ENCODE measurements at places on chromosomes 2 and 18. TPM values are rescaled to one million over a fixed set of nuclear protein-coding genes. Genes with fewer than 3 reads are reported as not detected.

- no peak for DNase-seq
Measured at GRCh38 chr2:180336550-180336949, 329.5 kb upstream of the CWC22 start.

- no peak for DNase-seq
Measured at GRCh38 chr18:11981192-11981542, at the start of gene IMPA2. Gene IMPA2 (plus strand): TSS chr18:11981507. CDS start chr18:11981670, 163 bp downstream.

- DNase-seq: no peak
Measured at GRCh38 chr2:37711831-37712230, 40.4 kb upstream of the CDC42EP3 start.

DNA sequence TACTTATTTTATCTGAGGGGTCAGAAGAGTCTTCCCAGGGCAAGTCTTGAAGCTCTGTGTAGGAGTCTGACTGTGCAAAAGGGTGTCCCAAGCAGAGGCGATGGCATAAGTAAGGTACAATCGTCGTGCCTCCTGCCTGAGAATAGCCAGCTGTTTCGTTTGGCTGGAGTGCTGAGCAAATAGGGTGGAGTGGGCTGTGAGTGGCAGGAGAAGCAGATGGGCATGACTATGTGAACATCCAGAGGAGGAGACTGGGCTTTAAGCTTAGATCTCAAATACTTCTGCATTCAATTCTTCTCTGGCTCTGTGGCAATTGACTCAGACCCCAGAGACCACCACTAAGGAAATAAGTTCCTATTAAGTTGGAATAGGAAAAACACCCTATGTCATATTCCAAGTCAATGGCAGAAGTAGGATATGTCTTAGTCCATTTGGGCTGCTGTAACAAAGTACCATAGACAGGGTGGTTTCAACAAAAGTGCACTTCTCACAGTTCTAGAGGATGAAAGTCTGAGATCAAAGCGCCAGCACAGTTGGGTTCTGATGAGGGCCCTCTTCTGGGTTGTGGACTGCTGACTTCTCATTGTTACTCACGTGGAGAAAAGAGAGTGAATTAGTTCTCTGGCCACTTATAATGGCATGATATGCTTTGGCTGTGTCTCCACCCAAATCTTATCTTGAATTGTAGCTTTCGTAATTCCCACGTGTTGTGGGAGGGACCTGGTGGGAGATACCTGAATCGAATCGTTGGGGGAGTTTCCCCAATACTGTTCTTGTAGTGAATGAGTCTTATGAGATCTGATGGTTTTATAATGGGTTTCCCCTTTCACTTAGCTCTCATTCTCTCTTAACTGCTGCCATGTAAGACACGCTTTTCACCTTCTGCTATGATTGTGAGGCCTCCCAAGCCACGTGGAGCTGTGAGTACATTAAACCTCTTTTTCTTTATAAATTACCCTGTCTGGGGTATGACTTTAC, 120.2 kb downstream of the LPIN1 start:
- DNase-seq: no peak

DNA sequence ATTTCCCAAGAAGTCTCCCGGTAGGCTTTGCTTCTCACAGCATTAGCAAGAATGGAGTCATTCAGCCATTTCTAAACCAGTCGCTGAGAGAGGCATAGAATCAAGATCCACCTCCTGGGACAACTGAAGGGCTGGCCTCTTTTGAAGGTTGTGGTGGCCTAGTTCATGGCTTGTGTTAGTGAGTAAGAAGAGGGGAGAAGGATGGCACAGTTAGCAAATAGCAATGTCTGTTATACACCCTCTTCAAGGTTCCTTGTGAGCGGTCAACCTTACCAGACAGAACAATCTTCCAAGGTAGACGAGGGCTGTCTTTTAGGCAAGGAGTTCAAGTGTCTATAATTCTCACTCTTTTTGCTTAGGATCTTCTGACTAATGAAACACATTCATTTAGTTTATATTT, 35.4 kb upstream of the DNAH7 start:
- DNase-seq: no peak

- no peak for DNase-seq
Measured at GRCh38 chr2:240164586-240164985, 24.1 kb upstream of the OTOS start.

DNA sequence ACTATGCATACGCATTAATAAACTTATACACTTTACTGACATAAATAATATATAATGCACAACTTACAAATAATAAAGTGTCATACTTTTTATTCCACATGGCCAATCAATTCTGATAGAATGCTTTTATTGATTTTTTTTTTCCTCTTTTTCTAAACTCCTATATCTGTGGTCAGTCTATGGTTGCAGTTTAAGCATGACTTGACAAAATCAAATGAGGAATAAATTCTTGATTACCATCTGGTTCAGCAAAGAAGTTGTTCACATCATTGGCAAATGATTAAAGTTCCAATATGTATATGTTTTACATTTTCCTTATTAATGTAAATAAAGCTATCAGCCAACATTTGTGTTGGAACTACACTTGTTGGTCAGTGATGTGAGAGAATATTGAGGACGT, 83.5 kb downstream of the EML6 start:
- DNase-seq: no peak

DNA sequence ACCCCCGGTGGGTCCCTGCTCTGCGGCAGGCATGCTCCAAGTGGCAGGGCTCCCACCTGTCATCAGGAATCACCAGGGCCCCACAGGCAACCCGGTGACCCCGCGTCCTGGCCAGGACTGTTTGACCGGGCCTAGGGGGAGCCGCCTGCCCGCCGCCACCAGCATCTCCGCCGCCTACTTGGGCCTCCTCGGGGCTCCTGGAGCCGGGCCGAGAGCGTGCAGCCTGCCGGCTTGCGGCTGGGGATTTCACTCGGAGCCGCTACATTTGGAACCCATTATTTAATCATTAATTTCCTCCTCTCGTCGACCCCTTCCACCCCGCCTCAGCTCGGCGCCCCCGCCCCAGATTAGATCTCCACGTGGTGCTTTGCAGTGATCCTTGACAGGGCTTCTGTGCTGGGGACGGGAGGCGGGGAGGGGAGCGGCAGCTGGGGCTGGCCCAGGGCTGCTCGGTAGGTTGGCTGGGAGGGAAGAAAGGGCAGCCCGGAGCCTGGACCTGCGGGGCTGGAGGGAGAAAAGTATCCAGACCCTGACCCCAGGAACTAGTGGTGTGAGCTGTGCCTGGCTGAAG, 295.4 kb downstream of the CYP26B1 start:
- peak; percentile 80 for DNase-seq

GRCh38 chr2:128628996-128629395, 310.3 kb upstream of the HS6ST1 start:
- peak; percentile 24 for DNase-seq

GRCh38 chr2:222964376-222965031, 87.5 kb upstream of the KCNE4 start:
- no peak for DNase-seq

DNA sequence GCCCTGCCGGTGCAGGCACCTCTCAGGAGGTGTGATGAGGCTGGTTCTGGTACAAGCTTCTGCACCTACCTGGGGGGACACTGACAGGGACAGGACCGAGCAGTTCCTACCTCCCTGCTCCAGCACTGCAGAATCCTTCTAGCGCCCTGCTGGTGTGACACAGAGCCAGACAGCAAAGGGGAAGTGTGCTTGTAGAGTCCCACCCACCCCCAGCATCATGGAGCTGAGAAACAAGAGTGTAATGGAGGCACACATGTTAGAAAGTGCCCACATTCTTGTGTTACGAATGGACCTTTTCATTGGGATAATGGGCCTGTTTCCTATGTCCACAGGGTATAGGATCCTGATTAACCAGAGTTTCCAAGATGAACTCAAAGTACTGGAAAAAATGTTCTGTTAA, 38.3 kb downstream of the OXER1 start:
- DNase-seq: no peak

- no peak for DNase-seq
Measured at GRCh38 chr2:158004126-158004764, 97.4 kb upstream of the UPP2 start.

DNA sequence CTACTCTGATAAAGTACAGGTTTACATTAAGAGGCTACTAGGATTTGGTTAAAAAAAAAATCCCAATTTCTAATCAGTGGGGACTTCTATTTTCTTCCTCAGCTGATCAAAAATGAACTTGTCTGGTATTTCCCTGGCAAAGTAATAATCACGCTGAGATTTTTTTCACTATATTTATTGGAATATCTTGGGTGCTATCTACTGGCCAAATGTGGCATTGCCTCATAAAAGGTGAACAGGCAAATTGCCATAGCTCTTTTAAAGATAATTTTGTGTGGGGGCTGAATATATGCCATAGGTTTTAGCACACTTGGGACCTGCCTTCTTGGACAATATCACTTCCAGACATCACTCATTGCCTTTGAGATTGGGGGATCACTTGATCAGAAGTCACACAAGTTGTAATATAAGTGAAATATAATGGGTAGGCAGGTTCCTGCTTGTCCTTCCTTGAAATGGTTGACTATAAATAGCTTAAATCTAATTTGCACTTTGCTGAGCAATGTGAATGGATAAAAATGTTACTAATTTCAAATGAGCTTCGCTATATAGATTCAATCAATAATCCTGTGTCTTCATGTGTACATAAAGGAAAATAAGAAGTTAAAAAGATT, 7.0 kb upstream of the NXPH2 start:
- DNase-seq: no peak

GRCh38 chr2:85490861-85491755, 47.9 kb upstream of the MAT2A start:
- DNase-seq: no peak

GRCh38 chr2:240759459-240759858, 60.6 kb downstream of the KIF1A start:
- no peak for DNase-seq

DNA sequence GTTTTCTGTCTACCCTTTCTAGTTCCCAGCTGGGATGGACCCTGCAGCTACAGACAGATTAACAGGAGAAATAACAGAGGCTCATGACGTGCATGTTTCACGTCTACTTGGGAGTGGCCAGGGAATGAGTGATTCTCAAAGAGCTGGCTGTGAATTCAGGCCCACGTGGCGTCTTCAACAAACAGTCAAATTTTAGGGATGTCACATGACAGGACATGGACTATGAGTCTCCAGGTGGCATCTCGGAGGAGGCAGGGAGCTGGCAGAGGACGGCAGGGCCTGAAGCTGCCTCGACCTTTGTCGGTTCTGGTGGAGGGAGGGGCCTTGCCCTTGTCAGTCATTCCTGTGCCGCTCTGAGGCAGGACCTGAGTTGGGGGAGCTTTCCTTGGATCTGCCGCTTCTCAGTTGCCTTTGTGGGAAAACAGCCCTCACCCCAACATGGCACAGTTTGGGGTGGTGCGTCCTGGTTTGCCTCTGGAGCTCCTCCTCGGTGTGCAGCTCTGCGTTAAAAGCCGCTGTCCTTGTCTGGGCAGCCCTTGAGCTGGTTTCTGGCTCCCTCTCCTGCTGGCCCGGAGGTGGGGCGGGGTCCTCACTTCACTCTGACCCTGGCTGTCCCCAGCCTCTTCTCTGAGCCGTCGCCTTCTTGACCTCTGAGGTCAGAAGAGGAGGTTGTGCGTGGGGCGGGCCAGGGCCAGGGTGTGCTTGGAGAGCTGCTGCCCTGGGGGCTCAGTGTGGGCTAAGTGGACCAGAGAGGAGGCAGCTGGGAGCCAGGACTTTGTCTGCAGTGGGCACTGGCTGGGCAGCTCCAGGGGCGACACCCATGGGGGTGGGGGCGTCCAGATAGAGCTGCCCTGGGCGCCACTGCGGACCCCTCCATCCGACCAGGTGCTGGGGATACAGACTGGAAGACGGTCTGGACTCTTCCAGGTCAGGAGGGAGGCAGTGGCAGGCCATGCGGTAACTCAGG, 12.1 kb upstream of the GAL3ST2 start:
- peak; percentile 66 for DNase-seq

Gene STAT4
- 2.1 TPM for total RNA-seq

Gene LYPD6
- total RNA-seq: 16.4 TPM

Gene IL36A
- total RNA-seq: not detected

Gene PRKRA
- 69.5 TPM for total RNA-seq

Gene HAAO
- total RNA-seq: 9.4 TPM

Gene IL1R1
- total RNA-seq: 31.7 TPM

Gene GPR39
- 4.1 TPM for total RNA-seq

Gene UGT1A4
- not detected for total RNA-seq

Gene FAM228A
- total RNA-seq: not detected

Gene ACVR1C
- 27.9 TPM for total RNA-seq

Gene SKOR2
- total RNA-seq: 0.81 TPM
